Stimulated activated CD4-positive, alpha-beta T cell treated with anti-CD3 and anti-CD28 coated beads, Interleukin-1b, Interleukin-23, amount 100 ng/mL, for 48 hours (primary cell): ENCODE measurements at places on chromosomes 12 and 14.

DNA sequence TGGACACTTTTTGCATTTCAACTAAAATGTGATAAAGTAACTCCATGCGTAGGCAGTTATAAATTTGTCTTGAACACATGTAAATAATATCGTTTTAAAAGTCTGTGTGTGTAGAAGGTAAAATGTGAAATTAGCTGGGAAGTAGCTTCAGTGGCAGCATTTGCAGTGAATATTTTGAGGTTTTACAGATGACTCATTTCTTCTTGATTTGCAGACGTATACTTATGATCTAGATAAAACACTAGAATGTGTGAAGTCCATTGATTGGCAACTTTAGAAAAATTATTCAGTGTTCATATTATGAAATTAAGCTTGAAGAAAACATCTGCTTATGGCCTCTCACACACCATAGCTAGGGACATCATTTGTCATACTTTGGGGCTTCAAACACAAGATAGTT is 788.6 kb upstream of the NOVA1 start:
- no peak for DNase-seq

- no peak for DNase-seq
Measured at GRCh38 chr12:75560167-75560566, 48.8 kb upstream of the KRR1 start.

DNA sequence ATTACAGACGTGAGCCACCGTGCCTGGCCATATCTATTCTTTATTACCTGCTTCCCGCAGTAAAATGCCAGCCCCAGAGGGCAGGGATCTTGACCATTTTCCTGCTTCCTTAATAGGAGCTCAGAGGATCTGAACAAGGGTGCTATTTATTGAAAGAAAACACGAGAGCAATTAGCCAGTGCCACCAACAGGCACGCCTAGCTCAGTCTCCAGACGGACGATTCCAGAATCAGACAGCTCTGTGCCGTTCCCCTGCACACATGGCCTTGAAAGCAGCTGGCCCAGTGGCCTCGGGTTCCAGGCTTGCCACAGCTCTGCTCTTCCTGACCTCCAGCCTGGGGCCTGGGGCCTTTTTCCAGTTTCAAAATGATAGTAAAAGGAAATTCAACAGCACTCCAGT is 135.2 kb upstream of the RFLNA start:
- no peak for DNase-seq

GRCh38 chr14:96881713-96882112 is 84.5 kb downstream of the VRK1 start:
- DNase-seq, result no peak

- DNase-seq, result no peak
Measured at GRCh38 chr12:16175840-16176239, 101.6 kb downstream of the SLC15A5 start.

DNA sequence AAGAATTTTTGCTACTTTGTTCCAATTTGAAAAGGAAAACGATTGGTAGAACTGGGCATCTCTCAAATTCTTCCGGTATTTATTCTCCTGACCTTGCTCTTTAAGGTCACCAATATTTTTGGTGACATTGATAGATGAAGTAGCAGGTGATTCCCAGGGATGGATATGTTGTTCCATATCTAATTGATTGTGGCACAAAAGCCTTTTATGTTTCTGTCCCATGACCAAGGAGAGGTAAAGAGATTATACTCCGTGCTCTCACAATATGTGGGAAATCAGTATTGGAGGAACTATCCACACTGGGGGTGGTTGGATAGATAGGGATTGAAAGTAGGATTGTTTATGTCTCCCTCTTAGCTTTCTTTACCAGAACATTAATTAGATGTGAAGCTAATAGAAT is 61.7 kb upstream of the LRIG3 start:
- no peak for DNase-seq

DNA sequence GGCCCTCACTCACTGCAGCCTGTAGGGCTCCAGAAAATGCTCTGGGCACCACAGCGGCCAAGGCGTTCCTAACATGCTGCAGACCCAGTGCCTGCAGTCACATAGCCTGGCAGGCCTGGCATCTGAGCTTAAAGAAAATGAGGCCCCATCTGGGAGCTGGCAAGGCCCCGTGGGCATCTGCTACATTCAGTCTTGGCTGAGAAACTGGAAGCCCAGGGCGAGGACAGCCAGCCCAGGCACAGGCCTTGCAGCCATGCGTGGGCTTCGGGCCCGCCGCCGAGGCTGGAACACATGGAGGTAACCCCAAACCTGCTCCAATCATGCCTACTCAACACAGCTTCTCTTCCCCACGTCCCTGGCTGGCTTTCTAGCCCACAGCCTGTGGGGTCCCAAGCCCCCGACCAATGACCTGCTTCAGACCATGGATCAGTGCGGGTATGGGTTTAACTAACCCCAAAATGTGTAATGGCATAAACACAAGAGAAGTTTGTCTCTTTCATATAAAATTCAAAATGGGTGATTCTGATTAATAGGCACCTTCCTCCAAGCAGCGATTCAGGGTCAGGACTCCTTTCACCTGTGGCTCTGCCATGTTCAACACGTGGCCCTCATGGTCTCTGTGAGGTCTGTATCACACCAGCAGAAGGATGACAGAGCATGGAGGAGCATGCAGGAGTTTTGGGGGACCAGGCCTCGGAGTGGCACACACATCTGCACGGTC is 6.4 kb downstream of the NGB start:
- no peak for DNase-seq

DNA sequence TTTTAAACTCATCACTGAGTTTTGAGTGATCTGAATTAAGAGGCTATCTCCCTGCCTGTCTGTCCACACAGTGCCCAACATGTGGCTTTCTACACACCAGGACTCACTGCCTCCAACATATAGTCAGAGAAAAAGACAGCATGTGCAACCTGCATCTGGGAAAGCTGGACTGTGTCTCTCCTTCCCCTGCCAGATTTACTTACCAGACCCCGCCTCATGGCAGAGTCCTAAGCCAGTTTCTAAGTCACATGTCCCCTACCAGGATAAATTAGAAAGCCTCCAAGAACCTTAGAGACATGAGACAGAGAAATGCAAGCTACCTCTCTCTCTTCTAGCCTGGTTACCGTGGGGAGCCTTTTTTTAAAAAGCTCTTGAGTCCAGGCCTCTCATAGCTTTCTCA is 2.7 kb upstream of the HDAC7 start:
- no peak for DNase-seq

- no peak for DNase-seq
Measured at GRCh38 chr12:94705676-94706075, 55.3 kb upstream of the TMCC3 start.

DNA sequence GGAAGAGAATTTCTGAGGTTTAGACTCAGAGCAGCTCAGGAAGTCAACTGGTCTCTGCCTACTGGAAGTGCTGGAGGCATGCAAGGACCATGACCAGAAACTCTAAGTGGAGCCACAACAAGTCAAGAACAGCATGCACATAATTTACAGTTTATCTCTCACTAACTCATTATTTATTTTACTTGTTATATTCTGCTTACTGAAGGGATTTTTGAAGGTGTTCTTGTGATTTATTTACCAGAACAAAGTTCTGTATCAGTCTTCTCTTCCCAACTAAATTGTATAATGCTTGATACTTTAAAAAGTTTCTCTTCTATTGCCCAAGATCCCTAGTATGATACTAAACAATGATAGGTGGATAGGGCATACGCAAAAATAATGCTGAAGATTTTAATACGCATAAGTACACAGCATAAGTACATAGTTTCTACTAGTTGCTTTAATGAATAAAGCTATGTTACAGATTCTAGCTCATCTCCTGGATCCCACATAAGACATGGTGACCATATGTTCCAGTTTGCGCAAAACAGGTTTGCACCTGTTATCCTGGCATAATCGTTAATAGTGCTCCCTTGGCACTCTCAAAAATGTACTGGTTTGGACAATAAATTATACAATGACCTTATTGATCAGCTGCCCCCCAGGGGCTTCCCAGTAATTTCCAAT is 11.6 kb upstream of the SPTB start:
- no peak for DNase-seq

DNA sequence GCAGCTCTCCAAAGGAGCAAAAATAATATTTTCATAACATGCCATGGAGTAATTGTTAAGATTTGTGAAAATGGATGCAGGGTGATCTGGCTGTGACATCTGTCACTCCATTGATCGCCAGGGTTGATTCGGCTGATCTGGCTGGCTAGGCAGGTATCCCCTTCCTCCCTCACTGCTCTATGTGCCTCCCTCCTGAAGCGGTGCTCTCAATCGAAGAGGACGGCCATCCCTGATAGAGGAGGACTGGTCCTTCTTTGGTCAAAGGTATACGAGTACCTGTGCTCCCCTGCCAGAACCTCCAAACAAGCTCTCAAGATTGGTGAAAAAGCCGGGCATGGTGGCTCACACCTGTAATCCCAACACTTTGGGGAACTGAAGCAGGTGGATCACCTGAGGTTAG is 47.9 kb downstream of the VCPKMT start:
- no peak for DNase-seq

DNA sequence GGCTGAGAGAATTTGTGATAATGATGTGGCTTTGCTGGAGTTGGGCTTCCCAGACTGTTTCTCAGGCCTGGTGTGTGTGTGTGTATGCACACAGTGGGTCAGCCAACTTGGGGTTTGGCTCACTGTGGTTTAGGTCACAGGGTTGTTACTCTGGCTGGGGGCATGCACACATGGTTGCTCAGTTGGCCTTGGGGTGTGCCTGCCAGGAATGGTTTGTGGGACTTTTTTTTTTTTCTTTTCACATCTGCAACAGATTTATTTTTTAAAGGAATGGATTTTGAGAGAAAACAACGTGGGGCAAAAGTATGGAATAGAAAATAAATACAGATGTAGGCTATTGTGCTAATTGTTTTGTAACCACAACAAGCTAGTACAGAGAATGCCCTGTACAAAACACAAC is 25.0 kb upstream of the GTF2A1 start:
- DNase-seq, result no peak

GRCh38 chr12:57585156-57585555 is 5.8 kb upstream of the PIP4K2C start:
- DNase-seq, result no peak

- DNase-seq, result no peak
Measured at GRCh38 chr14:61213191-61213621, 67.9 kb downstream of the TMEM30B start.

DNA sequence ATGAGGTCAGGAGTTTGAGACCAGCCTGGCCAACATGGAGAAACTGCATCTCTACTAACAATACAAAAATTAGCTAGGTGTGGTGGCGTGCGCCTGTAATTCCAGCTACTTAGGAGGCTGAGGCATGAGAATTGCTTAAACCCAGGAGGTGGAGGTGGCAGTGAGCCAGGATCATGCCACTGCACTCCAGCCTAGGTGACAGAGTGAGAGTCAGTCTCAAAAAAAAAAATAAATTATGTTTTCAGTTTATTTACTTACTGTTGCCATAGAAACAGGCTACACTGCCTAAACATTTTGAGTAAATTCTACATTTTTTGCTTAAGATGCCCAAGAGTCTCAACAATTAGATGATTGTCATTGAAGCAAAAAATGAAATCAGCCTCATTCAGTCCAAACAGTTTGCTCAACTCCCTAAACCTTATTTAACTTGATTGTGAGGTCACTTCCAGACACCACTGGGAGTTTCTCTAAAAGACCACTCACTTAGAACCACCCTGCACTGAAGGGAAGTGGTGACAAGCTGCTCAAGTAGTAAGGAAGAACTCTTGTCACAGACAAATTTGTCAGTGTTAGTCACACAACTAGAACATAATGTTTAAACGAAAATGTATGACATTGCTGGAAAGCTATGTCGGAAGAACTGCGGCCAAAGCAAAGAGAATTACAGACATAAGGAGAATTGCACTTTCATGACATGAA is 9.8 kb upstream of the GNPNAT1 start:
- no peak for DNase-seq

- no peak for DNase-seq
Measured at GRCh38 chr12:89946518-89947135, 238.0 kb upstream of the ATP2B1 start.

- DNase-seq, result no peak
Measured at GRCh38 chr14:23055621-23056144, 1.6 kb downstream of the CDH24 start.

GRCh38 chr14:95320078-95320895 is 579 bp upstream of the CLMN start:
- DNase-seq, result no peak

DNA sequence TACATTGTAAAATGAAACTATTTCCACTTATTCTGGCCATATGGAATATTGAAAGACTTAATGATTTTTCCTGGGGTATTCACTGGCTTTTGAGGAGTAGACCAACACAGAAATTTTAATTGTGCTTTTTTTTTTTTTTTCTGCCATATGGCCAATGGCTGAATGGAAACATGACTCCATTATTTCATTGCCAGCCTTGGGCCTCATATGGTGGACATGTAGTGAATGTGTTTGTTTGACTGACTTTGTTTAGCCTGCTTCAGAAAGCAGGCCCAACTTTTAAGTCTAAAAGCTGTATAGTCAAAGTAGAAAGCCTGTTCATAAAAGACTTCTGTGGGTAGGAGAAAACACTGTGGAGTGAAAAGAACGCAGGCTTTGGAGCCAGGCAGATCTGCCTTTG is 2.4 kb downstream of the GNG2 start:
- no peak for DNase-seq

GRCh38 chr14:65750906-65751305 is 338.4 kb downstream of the FUT8 start:
- no peak for DNase-seq

DNA sequence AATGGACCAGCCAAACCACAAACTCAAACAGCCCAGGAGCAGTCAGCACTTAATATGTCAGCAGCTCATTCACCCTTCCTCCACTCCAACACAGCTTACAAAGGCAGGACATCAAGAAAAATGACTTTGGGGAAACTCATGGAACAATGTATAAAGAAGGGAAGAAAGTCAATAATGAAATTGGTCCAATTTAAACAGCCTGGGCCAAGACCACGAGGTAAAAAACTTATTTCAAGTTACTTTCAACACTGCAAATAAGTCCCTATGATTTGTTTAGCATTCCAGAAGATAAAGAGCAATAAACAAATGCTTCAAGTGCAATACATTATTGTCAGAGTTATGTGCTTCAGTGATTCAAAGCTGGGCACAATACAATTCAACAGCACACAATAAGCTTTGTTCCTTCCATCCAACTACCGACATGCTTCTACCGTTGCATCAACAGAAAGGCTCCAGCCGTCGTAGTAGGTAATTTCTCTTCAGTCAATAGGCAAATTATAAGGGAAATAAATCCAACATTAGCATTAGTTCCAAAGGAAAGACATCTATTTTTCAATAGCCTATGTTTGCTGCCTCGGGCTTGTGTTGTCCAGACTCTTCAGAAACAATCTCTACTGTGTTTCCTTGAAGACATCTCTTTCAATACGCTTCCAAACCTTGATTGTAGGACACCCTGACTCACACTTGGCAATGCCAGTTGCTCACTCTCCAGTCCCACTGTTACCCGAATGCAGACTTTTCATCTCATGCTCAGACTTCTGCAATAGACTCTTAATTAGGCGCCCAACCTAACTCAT is 225.7 kb downstream of the NUAK1 start:
- no peak for DNase-seq
